ENCODE measurements at places on chromosomes 7 and 10.

DNA sequence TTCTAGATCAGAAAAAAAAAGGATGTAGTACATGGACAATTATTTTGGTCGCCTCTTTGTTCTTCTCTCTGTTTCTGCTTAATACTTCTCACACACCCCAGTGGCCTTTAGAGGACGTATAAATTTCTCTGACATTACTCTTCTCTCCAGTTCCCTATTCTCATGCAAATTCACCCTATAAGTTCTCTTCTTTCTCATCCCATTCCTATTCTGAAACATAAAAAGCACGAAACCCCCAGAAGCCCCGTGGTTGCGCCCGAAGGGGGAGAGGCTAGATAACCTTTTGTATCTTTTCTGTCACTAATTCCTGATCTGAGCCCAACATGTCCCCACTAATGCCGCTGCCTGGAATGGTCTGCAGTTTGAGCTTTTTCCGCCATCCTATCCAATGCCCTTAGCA is 136.9 kb downstream of the SKIDA1 start:
- no peak for DNase-seq

- peak; percentile 40 for DNase-seq
These were observed 166.9 kb upstream of the RNF32 start for GRCh38 chr7:156473476-156474240.

DNA sequence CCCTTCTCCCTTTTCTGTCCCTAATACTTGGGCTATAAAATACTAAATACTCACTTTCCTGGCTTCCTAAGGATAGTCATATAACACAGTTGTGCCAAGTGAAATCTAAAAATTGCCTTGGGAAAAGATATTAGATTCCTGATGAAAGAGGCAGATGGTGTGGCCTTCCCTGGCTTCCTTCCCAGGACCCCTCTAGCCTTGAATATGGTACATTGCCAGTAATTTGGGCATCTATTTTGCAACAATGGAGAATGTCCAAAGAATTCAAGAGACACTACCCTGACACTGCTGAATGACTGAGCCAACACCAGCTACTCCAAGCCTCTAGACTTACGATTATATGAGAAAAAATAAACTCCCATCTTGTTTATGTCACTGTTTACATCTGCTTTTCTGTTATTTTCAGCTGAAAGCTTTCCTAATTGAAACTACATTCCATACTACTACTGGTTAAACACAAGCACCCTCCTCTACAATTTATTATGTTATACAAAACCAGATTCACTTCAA is 17.9 kb downstream of the COPG2 start:
- DNase-seq, result no peak

GRCh38 chr7:97293031-97293430 is 175.5 kb downstream of the SDHAF3 start:
- no peak for DNase-seq

DNA sequence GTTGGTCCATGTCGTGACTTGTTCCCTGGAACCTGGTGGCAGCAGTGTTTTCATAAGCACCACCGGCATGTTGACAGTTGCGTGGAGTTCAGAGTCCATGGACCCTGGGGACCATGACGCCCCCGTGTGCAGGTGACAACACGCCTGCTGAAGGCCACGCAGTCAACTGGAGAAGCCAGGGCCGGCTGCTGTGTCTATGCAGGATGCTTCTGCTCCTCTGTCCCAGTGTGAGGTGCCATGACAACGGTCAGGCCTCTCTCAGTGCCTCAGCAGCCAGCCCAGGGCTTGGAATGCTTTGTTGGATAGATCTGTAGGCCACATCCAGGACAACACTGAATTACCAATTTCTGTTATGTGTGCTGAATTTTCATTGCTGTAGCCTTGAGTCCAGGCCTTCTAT is 10.7 kb upstream of the VIPR2 start:
- DNase-seq, result no peak

GRCh38 chr7:129187681-129188371 is 607 bp upstream of the SMO start:
- no peak for DNase-seq

Data from NCI-H82 (cell line).